ENCODE measurements at places on chromosomes 1 and 21.

DNA sequence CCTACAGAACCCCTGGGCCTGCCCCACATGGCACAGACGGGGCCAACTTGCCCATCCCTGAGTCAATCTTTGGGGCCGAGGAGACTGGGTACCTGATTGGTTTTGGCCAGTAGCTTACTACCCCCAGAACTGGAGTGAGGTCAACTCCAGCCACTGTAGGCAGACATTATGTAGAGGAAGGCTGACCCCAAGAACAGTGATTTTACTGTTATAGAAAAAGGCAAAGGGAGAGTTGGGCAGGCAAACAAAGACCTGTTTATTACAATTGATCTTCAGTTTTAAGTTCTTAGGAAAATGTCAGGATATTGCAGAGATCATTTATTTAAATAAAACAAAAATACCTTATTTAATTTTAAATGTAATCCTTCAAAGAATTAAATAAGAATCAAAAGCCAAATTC lies 653.8 kb downstream of the NPHP4 start:
- DNase-seq: peak; percentile 55

- peak; percentile 58 for DNase-seq
Measured at GRCh38 chr1:165383067-165383466, 26.6 kb upstream of the LMX1A start.

DNA sequence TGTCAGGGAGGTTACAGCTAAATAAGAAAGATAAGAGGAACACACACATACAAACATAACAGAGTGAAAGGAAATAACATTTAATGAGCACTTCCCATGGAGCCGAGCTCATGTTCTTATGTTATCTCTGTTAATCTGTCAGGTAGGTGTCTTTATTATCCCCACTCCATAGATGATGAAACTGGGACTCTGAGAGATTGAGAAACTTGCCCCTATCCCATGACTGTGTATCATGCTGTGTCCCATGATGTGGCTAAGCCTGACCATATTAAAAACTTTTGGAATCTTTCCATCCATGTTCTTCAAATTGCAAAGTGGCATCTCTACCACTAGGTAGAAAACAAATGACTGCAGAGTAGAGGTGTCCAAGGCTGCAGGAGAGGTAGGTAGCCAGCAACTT lies 285.2 kb upstream of the SGIP1 start:
- no peak for DNase-seq

DNA sequence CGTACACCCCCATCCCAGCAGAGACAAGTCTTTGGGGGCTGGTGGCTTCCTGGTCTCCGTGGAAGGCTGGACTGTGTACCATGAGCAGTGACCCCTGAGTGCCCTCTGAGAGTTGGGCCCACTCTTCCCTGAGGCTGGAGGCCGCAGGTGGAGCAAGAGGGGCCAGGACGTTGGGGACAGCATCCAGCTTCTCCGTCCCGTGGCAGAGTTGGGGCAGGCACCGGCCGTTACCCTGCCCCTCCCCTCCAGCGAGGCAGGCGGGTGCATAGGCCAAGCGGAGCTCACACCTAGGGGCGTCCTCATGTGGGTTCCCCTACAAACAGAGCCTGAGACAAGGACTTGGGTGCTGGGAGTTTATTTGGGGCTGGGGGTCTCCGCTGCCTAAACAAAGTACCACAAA lies 14.0 kb downstream of the GABRD start:
- no peak for DNase-seq

Measured in globus pallidus (tissue), 1 donor.